8988T (cell line): ENCODE measurements at places on chromosomes 12 and 14.

DNA sequence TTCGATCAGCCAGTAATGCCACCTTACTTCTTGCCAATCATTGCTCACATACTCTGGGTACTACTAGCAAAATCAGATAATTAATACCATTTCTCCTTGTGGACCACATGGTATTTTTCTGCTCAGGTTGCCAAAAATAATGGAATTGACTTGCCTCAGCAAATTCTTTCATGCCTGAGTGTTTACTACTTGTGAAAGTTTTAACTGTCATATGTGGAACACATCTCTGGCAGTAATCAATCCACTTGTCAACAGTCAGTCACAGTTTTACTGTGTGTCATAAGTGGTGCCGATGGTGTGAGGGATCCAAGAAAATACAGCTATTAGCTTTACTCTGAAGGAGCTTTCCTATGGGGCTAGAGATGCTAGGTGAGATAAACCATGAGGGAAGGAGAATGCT is 55.3 kb upstream of the ATF1 start:
- DNase-seq, result no peak

- DNase-seq, result no peak
Measured at GRCh38 chr12:74490390-74491064, 47.1 kb upstream of the ATXN7L3B start.

DNA sequence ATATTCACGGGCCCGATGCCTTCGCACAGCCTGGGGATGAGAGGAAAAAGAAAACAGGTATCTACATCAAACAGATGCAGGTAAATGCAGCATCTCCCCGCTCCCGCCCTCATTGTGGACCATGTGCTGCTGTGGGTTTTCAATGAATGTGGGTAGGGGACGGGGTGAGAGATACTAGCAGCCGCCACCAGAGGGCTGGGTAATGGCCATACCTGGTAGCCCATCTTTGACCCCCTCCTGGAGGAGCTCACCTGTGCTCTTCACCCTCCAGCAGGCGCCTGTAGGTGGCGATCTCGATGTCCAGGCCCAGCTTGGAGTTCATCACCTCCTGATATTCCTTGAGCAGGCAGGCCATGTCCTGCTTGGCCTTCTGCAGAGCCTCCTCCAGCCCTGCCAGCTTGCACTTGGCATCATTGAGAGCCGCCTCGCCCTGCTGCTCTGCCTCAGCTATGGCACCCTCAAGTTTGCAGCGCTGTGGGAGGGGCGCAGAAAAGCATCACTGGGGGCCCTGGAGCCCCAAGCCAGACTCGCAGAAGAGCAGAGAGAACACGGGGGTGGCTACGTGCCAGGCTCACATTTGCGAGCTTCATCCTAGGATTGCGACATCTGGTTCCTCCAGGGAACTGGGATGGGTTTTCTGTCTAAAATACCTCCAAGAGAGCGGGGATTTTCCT is 10.2 kb downstream of the KRT82 start:
- no peak for DNase-seq

GRCh38 chr12:109156036-109156435 is 39.6 kb downstream of the ACACB start:
- DNase-seq, result no peak

DNA sequence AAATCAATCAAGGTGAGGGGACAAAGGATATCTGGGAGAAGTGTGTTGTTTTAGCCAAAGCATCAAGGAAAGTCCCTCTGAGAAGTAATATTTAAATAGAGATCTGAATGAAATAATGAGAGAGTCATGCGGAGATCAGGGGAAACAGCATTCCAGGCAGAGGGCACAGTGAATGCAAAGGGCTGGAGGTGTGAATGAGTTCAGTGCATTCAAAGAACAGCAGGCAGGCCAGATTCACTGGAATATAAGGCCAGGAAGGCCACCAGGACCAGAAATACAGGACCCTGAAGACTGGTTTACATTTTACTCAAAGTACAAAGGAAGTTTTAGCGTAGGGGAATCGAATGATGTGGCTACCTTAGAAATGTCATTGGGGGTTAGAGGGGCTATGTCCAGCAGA is 436.2 kb upstream of the TMEM132C start:
- DNase-seq, result no peak

- DNase-seq, result no peak
Measured at GRCh38 chr12:76201758-76202157, 117.3 kb upstream of the NAP1L1 start.

DNA sequence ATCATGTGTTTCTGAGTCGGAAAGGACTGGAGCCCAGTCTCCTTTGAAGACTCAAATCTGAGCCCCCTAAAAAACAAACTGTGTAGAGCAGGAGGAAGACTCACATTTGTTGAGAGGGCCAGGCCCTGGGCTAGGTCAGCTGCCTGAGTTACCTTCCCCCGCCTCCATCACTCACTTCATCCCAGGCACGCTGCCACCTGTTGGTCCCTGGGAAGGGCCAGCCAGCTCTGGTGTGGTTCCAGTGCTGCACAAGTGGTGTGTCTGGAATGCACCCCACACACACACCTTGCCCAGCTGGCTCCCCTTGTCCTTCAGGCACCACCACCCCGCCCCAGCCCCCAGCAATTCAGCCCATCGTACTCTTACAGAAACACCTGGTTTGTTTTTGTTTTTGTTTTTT is 9.0 kb downstream of the MVK start:
- no peak for DNase-seq

DNA sequence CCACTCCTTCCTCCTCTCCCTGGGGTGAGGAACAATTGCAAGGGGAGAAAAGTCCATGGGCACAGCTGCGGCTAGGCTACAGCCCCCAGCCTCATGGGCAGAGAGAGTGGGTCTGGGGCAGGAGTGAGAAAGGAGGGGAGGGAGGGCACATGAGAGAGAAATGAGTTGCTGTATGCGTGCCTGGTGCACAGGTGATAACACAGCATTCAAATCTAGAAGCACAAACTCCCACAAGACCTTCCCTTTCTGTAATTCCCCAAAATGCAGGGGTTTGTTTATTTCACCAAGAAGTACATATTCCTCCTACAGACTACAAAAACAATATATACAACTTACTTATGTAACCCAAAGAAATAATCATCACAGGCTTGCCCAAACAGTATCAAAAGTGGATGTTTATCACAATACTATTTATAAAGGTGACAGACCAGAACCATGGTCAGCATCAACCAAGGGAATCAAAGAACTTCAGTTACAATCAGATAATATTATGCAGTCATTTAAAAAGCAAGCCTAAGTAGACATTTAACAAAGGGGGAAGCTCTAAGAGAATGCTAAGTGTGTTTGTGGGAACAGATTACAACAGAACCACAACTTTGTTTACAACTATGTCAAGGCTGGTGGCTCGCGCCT is 54.2 kb downstream of the ITPK1 start:
- DNase-seq, result no peak

- no peak for DNase-seq
Measured at GRCh38 chr14:39015360-39015961, 87.6 kb downstream of the SEC23A start.

- DNase-seq, result no peak
Measured at GRCh38 chr14:56902385-56902784, 92.1 kb upstream of the OTX2 start.

GRCh38 chr12:53734425-53734824 is 7.2 kb upstream of the CALCOCO1 start:
- no peak for DNase-seq

DNA sequence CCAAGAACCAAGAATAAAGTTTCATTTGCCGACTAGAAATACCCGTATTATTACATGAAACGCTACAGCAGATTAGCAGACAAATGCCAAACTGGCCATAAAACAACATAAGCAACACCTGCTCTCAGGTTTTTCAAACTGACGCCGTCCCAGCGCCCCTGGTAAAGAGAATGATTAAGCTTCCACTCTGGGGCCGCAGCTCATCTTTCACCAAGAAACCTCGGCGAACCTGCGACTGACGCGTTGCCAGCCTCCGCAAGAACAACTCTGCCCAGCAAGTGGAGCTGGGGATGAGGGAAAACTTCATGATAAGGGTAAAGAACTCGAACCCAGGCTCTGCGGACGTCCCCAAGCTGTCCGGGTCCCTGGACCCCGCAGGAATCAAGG is 530 bp downstream of the ARL1 start:
- DNase-seq, result no peak

DNA sequence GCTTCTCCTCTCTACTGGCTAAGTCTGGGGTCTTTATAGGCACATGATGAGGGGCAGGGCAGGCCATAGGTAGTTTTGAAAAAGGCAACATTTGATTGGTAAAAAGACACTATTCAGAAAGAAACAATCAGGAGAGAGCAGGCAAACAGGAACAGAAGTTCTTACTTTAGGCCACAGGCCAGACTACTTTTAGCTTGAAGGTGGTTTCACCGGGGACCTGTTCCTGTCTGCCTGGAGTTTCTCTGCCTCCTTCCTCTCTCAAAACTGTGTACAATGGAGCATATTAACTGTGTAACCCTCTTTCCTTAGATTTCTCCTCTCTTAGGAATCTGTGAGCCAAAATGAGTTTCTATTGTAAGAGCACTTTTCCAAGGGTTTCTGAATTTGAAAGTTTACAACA is 167.9 kb upstream of the AVPR1A start:
- no peak for DNase-seq

DNA sequence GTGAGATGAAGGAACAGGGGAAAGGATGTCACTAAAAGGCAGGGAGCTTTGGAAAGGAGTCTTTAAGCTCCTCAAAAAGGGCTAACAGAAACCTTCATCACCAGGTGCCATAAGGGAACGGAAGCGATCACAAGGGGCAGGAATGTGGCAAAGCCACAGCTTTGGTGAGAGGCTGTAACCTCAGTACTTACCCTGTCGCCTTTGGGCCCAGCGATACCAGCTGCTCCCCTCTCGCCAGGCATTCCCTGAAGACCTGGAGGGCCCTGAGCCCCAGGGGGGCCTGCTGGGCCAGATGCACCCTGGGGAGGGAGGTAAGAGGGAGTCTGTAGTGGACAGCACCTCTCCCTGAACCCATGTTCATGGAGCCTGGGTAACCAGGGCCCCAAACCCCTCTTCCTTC is 18.9 kb downstream of the TMEM106C start:
- no peak for DNase-seq

DNA sequence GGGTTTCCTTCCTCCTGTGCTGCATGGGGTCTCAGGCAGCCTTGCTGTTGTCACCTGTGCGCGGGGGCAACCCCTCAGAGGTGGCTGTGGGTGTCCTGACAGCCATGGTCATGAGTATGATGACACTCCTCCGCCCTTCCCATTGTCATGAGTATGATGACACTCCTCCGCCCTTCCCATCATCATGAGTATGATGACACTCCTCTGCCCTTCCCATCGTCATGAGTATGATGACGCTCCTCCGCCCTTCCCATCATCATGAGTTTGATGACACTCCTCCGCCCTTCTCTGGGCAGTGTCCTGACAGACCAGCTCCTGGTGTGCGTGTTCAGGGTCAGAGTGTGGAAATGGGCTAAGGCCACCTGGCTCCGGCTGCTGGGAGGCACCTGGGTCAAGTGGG is 40.0 kb downstream of the FBRSL1 start:
- DNase-seq, result no peak

GRCh38 chr14:31243860-31244259 is 36.3 kb upstream of the HECTD1 start:
- no peak for DNase-seq

GRCh38 chr12:69476276-69477017 is 6.3 kb downstream of the FRS2 start:
- DNase-seq, result no peak

- DNase-seq, result no peak
Measured at GRCh38 chr12:27703720-27704452, 6.7 kb upstream of the MRPS35 start.

DNA sequence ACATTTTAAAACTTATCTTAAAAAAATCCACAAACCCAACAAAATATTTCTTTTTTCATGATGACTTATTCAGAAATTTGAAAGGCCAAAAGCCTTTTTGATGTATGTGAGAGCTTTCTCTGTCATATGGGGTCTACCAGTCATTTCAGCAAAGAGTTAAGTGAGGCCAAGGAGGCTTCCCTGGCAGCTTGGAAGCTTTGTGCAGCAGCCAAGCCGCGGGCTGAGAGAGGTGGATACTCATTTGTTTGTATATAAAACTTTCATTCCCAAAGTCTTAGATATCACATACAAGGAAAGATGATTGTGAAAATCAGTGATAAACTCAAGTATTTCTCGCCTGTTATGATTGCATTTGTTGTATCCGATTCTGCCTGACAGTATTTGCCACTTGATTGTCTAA is 48.5 kb upstream of the RNU6-8 start:
- no peak for DNase-seq

DNA sequence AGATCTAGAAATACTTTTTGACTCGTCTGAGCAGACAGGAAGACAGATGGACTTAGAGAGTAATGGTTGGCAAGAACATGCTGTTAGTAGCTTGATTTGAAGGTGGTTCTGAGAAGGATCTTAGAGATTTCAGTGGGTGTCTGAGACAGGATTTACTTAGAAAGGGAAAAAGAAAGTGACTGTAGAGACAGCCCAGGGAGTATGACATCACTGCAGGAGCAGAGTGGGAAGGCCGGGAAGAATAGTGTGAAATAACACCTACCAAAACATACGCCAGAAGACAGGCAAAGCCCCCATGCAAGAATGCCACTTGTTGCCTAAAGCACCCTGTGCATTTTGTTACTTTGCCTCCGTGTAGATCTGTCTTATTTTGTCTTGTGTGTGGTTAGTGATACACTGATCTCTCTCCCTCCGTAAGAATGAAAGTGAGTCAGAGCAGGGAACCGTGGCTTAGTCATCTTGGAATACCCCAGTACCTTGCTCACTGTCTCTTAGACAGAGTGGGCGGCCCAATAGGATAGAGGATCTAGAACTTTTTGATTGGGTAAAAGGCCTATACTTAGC is 161.3 kb upstream of the IFNG-AS1 start:
- DNase-seq, result no peak

DNA sequence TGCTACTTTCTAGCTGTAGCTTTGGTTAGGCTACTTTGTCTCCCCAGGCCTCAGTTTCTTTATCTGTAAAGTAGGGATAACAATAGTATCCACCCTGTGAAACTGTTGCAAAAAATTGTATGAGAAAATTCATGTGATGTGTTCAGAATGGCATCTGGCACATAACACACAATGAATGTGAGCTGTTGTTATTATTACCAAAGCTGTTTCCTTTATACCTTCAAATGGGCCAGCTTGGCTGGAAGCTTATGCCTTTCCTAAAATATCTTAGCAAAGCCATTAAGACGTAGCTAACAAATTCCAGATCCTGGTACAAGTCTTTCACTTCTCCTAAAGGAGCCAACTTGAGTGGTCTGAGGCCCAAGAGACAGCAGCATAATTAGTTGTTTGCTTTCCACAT is 25.2 kb upstream of the MANSC4 start:
- DNase-seq, result no peak

DNA sequence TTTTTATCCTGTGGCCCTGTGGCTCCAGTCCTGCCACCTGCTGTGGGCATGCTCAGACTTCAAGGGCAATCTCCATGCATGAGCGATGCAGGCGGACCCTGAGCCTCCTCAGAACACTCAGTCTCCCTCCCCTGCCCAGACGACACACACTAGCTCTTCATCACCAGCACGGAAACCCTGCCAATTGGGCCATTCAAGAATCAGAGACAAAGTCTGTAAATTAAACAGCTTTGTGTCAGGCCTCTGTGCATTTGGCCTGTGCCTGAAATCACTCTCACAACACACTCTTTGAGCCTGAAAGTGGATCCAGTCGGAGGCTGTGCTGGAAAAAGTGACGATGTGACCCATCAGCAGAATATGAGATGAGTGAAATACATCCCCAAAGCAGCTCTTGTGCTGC is 12.5 kb downstream of the POU6F1 start:
- no peak for DNase-seq
